NCI-H1105 treated with DMSO at 0.1 percent for 48 hours (cell line): ENCODE measurements at places on chromosomes 11 and 22.

GRCh38 chr22:47394504-47395440 lies 632.3 kb downstream of the TBC1D22A start:
- DNase-seq: no peak

- DNase-seq: no peak
Observed at GRCh38 chr22:22883090-22883727, 4.4 kb upstream of the IGLL5 start.

GRCh38 chr11:11157185-11157584 lies 195.9 kb downstream of the CSNK2A3 start:
- DNase-seq: peak; percentile 18

- no peak for DNase-seq
Observed at GRCh38 chr11:87110443-87111131, 72.9 kb downstream of the TMEM135 start.

- DNase-seq: peak; percentile 63
Observed at GRCh38 chr11:81869351-81870065, 864.2 kb downstream of the FAM181B start.

GRCh38 chr11:118200901-118201680 lies 23.7 kb downstream of the JAML start:
- no peak for DNase-seq

GRCh38 chr11:71432761-71433647 lies 15.2 kb downstream of the DHCR7 start:
- DNase-seq: no peak

- peak; percentile 59 for DNase-seq
Observed at GRCh38 chr22:20494978-20495860, at the start of gene KLHL22. Gene KLHL22 (minus strand): TSS chr22:20495795. CDS start chr22:20489211, 6,584 bp downstream.

DNA sequence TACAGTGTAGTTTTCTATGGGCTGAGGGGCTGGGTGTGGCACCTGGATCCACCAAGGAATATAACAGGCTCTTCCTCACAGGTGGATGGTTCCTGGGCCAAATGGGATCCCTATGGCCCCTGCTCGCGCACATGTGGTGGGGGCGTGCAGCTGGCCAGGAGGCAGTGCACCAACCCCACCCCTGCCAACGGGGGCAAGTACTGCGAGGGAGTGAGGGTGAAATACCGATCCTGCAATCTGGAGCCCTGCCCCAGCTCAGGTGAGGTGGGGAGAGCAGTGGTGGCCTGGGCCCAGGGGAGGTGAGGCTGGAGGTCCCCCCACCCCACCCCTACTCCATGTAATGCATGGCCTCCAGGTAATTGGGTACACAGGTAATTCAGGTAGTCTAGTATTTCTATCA lies 20.7 kb downstream of the ADAMTS15 start:
- no peak for DNase-seq

GRCh38 chr11:119025978-119026766 lies 4.5 kb downstream of the SLC37A4 start:
- no peak for DNase-seq

DNA sequence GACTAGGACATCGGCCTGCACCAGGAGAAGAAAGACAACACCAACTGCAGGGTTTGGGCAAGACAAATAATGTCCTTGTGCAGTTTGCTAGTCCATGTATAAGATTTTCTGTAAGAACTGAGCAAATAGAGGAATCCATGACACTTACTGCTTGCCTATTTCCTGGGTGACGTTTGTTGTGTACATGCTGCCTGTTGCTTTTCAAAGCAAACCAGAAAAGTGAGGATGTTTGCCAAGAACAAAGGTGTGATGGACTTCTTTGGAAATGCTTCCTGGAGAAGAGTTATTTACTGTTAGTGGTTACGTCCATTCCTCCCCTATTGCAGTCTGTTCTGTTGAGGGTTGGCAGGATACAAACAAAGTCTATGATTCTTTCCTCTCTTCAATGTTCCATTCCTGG lies 126.5 kb downstream of the CASP12 start:
- no peak for DNase-seq

DNA sequence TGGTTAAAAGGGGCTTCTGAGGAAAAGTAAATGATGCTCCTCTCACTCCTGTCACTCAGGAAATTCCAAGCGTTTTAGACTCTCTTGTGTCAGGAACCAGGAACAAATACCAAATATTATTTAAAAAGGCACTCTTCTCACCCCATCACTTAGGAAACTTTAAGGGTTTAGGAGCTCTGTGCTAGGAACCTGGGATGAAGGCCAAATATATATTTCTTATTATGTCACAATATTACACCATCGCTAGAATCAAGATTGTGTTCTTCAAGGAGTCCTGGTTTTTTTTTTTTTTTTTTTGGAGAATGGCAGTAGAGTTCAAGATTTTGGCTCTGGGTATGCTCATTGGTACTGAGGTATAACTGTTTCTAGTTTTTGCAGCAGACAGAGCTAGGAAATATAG lies 79.0 kb upstream of the HEPHL1 start:
- no peak for DNase-seq

- no peak for DNase-seq
Observed at GRCh38 chr11:132052904-132053303, 682.5 kb downstream of the NTM start.

- no peak for DNase-seq
Observed at GRCh38 chr11:9362393-9362863, 22.0 kb upstream of the IPO7 start.

DNA sequence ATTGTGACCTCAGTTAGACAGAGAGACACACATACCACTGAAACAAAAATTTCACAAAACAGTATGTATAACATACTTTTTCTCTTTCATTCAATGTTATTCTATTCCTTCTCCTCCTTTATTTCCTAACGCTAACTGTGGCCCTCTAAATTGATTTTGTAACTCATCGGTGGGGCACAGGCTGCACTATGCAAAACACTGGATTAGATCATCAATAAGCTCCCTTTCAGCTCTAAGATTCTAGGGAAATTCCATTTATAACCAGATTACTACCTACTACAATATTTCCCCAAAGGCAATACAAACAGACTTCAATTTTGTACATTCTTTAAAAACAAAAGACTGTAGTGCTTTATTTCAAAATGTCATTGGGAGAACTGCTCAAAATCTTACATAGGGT lies 6.1 kb downstream of the FJX1 start:
- DNase-seq: no peak

DNA sequence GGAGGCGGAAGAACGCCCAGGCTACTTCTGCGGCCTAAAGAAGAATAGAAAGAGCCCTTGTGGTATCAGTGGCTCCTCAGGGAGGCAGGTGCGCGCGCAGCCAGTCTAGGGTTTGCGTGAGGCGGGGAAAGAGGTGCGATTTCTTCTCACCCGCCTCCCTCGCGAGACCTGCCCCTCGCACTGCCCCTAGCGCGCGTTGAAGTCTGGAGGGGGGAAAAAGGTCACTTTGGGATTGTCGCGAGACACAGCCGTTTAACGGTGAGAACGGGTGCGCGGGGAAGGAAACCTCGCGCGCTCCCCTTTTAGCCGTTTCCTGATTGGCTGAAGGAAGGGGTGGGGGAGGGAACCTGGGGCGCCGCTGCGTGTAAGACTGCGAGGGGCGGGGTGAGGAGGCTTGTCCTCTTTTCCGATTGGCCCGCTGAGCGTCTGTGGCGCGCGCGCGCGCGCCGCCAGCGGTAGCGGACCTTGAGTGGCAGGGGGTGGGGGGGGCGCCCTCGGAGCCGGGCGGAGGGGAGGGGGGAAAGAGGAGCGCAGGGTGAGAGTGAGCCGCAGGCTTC lies at the start of gene ZFP91:
TSS of gene ZFP91 (plus strand) at position 429 of the 557 bp plus-strand sequence. CDS start 219 bp downstream, outside the sequence.
- peak; percentile 95 for DNase-seq

- no peak for DNase-seq
Observed at GRCh38 chr11:110185121-110185591, 92.0 kb downstream of the ZC3H12C start.

- no peak for DNase-seq
Observed at GRCh38 chr11:61333550-61334433, 764 bp downstream of the TKFC start.

DNA sequence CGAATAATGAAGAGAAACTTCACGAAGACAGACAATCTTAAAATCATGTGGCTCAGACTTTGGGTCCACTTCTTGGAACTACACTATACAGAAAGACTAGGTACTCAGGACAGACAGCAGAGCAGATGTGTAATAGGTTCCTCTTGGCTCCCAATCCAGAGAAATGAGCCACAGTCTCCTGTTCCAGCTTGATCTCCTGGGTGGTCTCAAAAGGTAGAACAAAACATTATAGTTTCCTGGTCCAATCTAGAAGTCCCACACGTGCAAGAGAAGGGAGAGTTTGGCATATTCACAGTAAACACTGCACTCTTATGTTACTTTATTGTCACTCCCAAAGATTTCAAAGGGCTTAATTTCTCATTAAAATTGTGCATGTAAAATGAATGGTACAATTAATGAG lies 134.5 kb upstream of the FIBIN start:
- no peak for DNase-seq

GRCh38 chr11:59479906-59480305 lies 6.8 kb downstream of the OR4D10 start:
- no peak for DNase-seq

GRCh38 chr11:67043572-67044349 lies 12.9 kb upstream of the RHOD start:
- no peak for DNase-seq

DNA sequence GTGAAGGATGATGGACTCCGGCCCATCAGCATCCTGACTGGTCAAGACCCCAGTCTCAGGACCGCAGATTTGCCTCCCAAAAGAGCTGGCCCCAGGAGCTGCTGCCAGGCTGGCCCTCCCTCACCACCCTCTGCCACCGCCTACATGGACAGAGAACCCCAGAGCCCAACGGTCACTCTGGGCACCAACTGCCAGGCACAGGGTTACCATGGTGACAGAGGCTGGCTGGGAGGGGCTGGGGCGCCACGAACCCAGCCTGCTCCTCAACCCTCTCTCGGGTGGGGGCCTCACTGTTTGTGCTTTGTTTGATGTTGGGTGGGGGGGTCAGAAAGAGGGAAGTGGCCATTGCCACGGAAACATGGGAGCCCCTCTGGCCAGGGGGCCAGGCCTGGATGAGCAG lies 55.8 kb downstream of the ELFN2 start:
- no peak for DNase-seq

- DNase-seq: peak; percentile 76
Observed at GRCh38 chr11:123577081-123577598, 77.3 kb downstream of the SCN3B start.

GRCh38 chr11:61701242-61701886 lies 21.2 kb downstream of the DAGLA start:
- no peak for DNase-seq

GRCh38 chr11:88345408-88345807 lies 7.9 kb upstream of the CTSC start:
- no peak for DNase-seq

GRCh38 chr11:72696866-72697700 lies 22.9 kb upstream of the PDE2A start:
- no peak for DNase-seq

DNA sequence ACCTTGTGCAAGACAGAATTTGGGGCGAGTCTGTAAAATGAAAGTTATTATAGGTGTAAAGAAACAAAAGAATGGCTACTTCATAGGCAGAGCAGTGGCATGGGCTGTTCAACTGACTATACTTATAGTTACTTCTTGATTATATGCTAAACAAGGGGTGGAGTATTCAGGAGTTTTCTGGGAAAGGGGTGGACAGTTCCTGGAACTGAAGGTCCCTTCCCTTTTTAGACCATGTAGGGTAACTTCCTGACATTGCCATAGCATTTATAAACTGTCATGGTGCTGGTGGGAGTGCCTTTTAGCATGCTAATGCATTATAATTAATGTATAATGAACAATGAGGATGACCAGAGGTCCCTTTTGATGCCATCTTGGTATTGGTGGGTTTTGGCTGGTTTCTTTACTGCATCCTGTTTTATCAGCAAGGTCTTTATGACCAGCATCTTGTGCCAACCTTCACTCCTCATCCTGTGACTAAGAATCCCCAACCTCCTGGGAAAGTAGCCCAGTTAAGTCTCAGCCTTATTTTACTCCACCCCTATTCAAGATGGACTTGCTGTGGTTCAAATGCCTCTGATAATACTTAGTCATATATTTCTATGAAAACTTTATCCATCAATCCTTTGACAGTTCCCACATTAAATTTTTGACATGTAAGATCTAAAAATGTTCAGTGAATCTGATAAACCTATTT lies 118.6 kb downstream of the ARHGAP42 start:
- DNase-seq: no peak

GRCh38 chr11:47980088-47980906 lies at the start of gene PTPRJ:
Gene PTPRJ (plus strand): TSS chr11:47980559. CDS start chr11:47980913, 354 bp downstream.
- DNase-seq: peak; percentile 45

DNA sequence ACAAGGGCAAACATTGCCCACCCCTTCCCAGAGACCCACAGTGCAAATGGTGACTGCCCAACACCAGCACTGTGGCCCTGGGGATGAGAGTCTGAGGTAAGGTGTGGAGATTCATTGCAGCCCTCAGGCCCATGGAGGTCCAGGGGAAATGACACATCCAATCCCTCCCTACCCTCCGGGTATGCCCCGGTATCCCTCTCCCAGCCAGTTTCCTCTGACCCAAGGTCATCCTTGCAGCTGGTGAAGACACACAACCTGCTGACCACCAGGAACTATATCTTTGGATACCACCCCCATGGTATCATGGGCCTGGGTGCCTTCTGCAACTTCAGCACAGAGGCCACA lies 18.9 kb upstream of the UVRAG start:
- DNase-seq: no peak

DNA sequence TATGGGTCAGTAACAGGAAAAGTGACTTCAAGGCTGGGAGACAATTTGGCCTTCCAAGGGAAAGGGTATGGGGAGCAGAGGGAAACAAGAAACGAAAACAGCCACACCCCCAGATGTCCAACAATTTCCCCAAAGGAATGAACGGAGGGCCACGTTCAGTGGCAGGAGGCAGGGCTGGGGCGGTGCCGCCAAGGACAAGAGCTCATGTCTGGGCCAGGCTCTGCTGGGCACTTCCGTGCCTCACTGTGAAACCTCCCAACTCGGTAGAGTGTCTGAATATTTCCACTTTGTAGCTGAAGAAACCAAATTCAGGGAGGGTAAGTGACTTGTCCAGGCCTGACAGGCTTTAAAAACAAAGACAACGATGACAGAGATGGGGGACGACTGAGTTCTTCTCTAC lies 11.9 kb downstream of the IFT27 start:
- DNase-seq: no peak

GRCh38 chr11:102332611-102332994 lies 14.4 kb upstream of the BIRC2 start:
- DNase-seq: no peak

GRCh38 chr11:85052636-85053035 lies 574.5 kb downstream of the DLG2 start:
- DNase-seq: no peak

- DNase-seq: no peak
Observed at GRCh38 chr11:13841393-13841792, 121.1 kb upstream of the SPON1 start.

DNA sequence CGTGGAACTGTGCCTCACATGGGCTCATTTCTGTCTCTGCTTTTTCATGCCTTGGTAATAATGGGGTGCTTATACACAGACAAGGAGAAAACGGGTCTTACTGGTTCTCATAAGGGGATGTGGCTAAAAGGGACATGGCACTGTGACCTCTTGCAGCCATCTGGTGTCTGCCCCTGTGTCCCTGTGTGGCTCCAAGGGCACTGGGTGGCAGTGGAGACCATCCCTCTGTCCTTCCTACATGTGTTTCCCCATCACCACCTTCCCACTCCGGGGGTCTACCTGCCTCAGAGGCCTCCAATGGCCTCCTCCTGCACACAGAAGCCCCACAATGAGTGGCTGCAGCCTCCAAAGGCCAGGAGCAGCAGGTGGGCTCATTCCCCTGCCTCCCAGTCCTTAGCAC lies 221.2 kb downstream of the CEP164 start:
- no peak for DNase-seq

- no peak for DNase-seq
Observed at GRCh38 chr11:70608568-70609470, 210.5 kb downstream of the CTTN start.
